ENCODE measurements at places on chromosomes 6 and 20. TPM values are rescaled to one million over a fixed set of nuclear protein-coding genes. Genes with fewer than 3 reads are reported as not detected.
A peak's percentile ranks its signal among the peaks of the same experiment; 100 is the strongest.

The GJA10 gene
- total RNA-seq = not detected

The C4A gene
- 1.8 TPM for total RNA-seq

The PNLDC1 gene
- not detected for total RNA-seq

The BMP2 gene
- 26.9 TPM for total RNA-seq

The PDYN gene
- not detected for total RNA-seq

The ANGPT4 gene
- not detected for total RNA-seq

The LY6G6C gene
- total RNA-seq = not detected

The RNF182 gene
- 7.2 TPM for total RNA-seq

DNA sequence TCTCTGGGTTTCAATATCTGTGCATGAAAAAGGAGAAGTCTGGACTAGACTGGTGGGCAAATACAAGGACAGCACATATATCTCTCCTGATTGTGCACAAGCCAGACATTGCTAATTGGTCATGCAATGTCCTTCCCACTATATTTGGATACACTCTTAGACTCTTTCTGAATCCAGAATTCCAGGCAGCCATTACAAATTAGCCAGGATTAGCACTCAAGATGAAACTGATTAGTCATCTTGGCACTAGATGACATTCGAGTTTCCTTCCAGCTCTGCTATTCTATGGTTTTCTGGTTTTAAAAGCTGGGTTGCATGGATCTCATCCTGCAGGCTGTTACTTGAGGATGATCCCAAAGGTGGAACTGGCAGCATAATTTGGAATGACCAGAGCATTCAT lies 73.2 kb downstream of the SCP2D1 start:
- DNase-seq = no peak

- DNase-seq = no peak
Observed at GRCh38 chr6:136772685-136773472, 19.4 kb downstream of the MAP3K5 start.

DNA sequence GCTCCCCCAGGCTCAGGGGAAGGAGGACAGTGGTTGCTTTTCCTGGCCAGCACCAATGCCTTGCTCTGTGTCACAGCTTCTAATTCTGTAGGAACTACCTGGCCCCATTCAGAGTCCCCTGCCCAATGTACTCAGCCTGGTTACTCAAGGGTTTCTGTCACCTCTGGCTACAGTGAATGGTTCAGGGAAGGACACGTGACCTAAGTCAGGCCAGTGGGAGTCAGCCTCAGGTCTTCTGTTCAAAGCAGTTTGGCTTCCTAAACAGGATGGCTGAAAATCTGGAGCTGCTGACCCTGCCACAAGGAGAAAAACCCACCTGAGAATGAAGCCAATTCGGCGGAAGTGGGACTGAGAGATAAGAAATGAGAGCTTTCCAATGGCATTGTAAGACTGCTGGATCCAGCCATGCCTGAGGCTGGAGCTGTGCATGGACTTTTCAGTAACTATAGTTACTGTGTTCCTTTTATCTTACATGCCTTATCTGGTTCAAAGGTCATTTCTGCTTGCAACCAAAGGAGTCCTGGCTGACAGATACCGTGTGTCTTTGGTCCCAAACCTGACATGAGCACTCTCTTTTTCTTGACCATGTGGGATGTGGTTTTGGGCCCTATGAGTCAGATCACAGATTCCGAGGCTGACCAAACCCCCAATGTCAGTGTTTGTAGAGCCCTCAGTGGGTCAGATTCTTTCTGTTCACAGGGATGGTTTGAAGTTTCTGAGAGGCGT lies 104.3 kb downstream of the SULF2 start:
- DNase-seq = no peak

DNA sequence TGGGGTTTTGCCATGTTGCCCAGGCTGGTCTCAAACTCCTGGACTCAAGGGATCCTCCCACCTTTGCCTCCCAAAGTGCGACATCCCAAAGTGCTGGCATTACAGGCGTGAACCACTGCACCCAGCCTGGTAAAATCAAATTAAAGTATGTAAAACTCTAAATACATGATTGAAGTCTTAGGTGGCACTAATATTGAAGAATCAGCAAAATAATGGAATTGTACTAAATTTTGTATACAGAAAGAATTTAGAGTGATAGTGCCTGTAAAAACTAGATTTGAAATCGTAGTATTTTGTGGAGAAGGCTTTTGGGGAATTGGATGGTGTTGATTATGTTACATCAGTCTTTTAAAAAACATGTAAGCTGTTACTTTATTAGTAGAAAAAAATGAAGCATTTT lies 10.0 kb upstream of the PRDM1 start:
- no peak for DNase-seq

DNA sequence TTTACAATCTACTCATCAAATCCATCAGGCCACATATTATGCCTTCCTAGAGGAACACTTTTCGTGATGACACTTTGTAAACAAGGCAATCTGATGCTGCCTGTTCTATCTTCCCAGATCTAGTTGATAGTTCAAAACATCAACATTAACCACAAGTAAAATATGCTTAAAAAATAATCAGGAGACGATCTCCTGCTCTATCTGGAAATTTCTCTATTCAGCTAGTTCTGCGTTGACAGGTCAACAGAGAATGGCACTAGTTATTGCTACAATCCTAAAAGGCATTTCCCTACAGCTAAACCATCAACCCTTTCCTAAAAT lies 2.1 kb downstream of the B4GALT5 start:
- DNase-seq = no peak

- no peak for DNase-seq
Observed at GRCh38 chr6:53547166-53547810, 2.4 kb upstream of the GCLC start.

DNA sequence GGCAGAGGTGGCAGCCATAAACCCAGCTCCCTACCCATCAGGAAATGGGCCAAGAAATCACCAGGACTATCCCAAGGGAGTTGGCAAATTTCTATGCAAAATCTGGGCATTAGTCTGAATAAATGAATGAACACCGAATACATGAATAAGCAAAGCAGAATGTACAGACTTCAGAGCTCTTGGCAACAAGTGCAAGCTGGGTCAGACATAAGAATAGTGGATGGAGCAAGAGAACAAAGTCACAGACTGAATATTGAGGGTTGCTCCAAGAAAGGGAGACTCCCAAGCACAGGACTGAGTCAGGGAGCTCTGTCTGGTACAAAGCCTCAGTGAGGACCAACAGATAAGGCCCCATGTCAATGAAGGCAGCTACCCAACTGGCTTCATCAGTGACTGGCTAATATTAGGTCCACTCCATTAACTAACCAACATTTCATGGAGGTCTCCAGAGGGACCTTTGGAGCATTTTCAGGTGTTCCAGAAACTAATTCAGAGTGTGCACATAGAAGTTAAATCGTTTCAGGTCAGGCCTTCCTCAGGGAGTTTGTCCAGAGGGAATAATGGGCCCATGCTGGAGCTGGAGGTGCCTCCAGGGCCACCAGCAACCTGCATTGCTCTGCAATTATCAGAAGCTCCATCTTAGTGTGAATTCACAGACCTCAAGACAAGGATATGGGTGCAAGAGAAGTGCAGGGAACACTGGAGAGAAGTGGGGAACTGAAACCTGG lies 191.5 kb upstream of the RALGAPA2 start:
- no peak for DNase-seq

- DNase-seq = peak; percentile 80
Observed at GRCh38 chr20:53900380-53900999, 169.9 kb downstream of the BCAS1 start.

GRCh38 chr6:56037601-56038000 lies 162.2 kb upstream of the BMP5 start:
- DNase-seq = no peak

- DNase-seq = no peak
Observed at GRCh38 chr20:10111139-10111958, 76.6 kb downstream of the ANKEF1 start.

DNA sequence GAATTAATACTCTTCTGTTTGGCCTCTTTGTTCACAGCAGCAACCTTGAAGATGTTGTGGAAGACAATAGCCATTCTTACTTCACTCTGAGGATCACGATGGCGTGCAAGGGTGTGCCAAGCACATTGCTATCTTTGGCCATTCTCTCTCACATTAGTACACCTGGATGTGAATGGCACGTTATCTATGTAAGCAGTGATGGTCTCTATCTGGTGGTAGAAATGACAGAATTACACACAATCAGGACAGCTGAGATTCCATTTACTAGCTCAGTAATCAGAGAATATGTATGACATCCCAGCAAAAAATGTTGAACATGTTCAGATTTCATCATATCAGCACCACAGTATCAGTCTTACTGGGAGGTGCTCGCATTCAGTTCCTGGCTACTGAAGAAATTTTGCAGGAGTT lies 116.2 kb downstream of the LCA5 start:
- DNase-seq = no peak

- no peak for DNase-seq
Observed at GRCh38 chr20:18020931-18021330, 36.8 kb downstream of the OVOL2 start.

DNA sequence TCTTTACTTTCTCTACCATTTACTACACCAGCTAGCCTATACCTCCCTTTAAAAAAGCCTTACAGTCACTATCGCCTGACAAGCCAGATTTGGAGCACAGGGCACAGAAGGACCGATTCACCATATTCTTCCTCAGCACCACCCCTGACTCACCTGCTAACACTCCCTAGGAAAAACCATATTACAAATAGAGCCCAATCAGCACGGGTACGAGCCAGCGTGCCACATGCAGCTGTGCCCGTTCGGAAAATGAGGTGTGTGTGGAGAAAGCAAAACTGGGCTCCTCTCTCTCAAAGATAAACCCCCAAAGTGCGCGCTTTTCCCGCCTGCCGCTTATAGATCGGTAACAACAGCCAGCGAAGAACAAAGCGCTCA lies 1.2 kb downstream of the SYNCRIP start:
- no peak for DNase-seq

- DNase-seq = no peak
Observed at GRCh38 chr6:15458021-15458459, 204.8 kb downstream of the DTNBP1 start.

DNA sequence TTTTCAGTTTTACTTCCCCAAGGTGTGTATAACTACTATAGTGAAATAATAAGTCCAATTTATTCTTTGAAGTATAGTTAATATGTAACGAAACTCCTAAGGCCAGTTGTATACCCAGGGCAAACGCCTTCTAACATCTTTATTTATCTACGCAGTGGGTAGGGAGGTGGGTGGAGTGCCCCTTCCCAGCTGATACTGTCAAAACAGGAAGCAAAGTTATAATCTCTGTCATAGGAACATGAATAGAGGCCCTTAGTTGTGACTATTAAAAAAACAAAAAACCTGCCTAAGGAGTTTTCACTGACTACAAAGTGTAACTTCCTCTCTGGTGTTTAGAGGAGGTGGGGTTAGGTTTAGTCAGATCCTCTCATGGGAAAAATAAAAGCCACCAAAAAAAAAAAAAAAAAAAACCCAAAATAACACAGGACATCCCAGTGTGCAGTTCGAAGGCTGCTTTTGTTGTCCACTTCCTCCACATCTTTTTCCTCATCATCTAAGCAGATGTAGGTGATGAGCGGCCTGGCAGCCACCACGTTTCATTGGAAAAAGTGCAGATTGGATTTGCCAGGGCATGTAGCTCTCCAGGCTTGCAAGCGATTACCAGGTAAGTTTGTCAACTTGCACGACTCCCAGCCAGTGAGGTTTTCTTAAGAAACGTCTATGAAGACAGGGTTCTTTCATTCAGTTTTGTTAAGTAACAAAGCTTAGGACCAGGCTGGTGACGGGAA lies 58.7 kb downstream of the UTRN start:
- DNase-seq = no peak

Data from glomerular endothelial cell (primary cell).